Tibial artery (tissue), 4 donors: ENCODE measurements at places on chromosomes 12 and 14.

- H3K4me1 ChIP-seq: no peaks in the 10 kb centered on the region
- no peaks in the 10 kb centered on the region for H3K36me3 ChIP-seq
- no peak for DNase-seq
These were observed 458.5 kb upstream of the FLRT2 start for GRCh38 chr14:85071447-85071846.

GRCh38 chr12:101414533-101415119 is 7.1 kb upstream of the ARL1 start:
- H3K4me3 ChIP-seq: no peak overlapping the region

DNA sequence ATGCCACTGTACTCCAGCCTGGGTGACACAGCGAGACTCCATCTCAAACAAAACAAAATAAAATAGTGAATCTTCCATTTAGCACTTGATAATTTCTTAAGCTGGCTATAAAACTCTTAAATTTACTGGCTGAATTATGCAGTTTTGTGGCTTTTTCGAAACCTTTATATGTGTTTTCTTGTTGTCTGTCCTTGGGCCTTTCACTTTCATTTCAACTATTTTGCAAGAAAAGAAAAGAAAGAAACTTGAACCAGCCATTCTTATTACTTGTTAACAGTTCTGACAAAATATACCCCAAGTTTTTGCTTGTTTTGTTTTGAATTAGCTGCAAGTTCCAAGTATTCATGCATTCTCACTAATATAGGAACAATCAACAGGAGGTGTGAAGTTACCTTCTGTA is 42.8 kb downstream of the PRICKLE1 start:
- no peaks in the 10 kb centered on the region for H3K27me3 ChIP-seq
- no peak overlapping the region for H3K4me3 ChIP-seq
- DNase-seq: no peak
- H3K4me1 ChIP-seq: no peaks in the 10 kb centered on the region
- H3K27ac ChIP-seq: no peak overlapping the region
- H3K36me3 ChIP-seq: no peaks in the 10 kb centered on the region

DNA sequence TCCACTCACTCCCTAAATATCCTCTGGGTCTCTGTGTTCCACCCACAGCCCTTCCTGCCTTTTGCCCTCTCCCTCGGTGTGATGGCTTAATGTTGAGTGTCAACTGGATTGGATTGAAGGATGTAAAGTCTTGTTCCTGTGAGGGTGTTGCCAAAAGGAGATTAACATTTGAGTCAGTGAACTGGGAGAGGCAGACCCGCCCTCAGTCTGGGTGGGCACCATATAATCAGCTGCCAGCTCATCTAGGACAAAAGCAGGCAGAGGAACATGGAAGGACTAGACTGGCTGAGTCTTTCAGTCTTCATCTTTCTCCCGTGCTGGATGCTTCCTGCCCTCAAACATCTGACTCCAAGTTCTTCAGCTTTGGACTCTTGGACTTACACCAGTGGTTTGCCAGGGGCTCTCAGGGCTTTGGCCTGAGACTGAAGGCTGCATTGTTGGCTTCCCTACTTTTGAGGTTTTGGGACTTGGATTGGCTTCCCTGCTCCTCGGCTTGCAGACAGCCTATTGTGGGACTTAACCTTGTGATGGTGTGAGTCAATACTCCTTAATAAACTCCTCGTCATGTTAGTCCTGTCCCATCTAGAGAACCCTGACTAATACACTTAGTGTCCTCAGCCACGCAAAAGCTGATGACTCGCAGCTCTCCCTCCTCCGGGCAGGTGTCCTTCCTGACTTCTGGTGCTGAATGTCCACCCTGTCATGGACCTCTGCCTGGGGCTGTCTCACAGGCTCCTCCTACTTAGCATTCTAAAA is 5.9 kb downstream of the DGLUCY start:
- no peaks in the 10 kb centered on the region for H3K36me3 ChIP-seq
- no peak overlapping the region for H3K27ac ChIP-seq
- DNase-seq: peak; percentile 34
- peaks cover 40% of the 10 kb centered on the region for H3K4me1 ChIP-seq

DNA sequence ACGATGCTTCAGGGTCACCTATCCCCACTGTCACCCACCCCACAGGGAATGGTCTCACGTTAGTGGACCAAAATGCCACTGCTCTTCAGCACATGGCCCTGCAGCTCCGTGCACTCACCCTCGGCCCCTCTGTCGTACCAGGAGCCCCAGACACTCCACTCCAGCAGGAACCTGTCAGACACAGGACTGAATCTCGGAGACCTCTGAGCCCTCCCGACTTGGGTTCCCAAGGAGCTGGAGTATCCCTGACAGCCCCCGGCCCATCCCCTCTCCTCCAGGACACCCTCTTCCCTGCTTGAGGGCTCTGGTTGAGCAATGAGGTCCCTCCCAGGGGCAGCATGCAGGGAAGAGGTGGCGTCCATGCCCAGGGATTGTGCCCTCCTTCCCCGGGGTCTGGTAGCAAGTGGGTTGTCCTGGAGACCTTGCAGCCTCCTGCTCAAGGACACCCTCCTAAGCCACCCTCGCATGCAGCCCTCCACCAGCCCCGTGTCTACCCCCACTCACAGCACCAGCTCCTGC is 20.4 kb upstream of the LRTM2 start:
- H3K36me3 ChIP-seq: no peaks in the 10 kb centered on the region
- H3K4me1 ChIP-seq: no peaks in the 10 kb centered on the region
- H3K27ac ChIP-seq: no peak overlapping the region
- no peak overlapping the region for H3K4me3 ChIP-seq
- no peak for DNase-seq

DNA sequence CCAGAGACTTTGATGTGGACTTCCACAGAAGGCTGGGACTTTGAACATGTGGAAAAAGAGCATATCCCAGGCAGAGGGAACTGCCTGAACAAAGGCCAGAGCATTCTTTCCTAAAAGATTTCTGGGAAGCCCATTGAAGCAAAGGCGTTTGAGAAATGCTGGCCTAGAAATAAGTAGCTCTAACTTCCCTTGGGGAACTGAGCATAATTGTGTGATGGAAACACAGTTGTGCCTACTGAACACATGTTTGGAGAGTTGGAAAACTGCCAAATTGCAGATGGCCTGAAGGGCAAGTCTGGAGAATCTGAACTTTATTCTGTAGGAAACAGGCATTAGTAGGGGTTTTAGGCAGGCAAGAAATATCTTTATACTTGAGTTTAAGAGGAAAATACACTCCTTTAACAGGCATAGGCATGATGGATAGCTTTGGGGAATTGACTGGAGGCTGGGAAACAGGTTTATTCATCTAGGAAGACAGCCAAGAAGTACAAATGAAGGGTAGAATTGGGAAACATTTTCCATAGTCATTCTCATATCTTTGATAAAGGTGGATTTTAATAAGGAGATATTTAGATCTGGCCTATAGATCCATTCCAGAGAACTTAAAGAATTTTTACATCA is 134.1 kb downstream of the TPH2 start:
- H3K36me3 ChIP-seq: no peaks in the 10 kb centered on the region
- no peaks in the 10 kb centered on the region for H3K27me3 ChIP-seq
- H3K4me1 ChIP-seq: no peaks in the 10 kb centered on the region
- DNase-seq: no peak

GRCh38 chr14:54377501-54377900 is 19.3 kb upstream of the CDKN3 start:
- H3K4me3 ChIP-seq: no peak overlapping the region
- no peak overlapping the region for H3K27ac ChIP-seq
- H3K27me3 ChIP-seq: no peaks in the 10 kb centered on the region
- H3K36me3 ChIP-seq: no peaks in the 10 kb centered on the region

GRCh38 chr14:75627406-75627805 is 33.3 kb downstream of the ERG28 start:
- H3K4me1 ChIP-seq: no peaks in the 10 kb centered on the region
- no peaks in the 10 kb centered on the region for H3K36me3 ChIP-seq
- H3K27ac ChIP-seq: no peak overlapping the region
- DNase-seq: no peak

DNA sequence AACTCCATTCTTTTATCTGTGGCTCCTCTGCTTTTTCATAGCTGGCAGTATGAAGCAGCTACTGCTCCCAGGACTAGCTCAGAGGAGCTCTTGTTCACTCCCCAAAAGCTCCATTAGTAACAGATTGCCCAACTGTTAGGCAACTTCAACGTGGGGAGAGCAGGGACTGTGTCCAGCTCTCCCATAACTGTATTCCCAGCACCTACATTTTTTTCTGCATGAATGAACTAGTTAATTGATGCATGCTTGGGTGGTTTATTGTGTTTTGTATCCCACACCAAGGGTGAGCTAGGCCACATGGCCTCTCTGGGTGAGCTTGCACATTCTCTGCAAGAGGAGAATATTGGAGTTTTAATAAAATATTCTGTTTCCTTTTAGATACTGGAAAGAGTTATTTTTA is 15.2 kb downstream of the STON2 start:
- H3K36me3 ChIP-seq: no peaks in the 10 kb centered on the region
- H3K4me3 ChIP-seq: no peak overlapping the region
- no peaks in the 10 kb centered on the region for H3K27me3 ChIP-seq

GRCh38 chr14:77641534-77642341 is 25.3 kb upstream of the SPTLC2 start:
- H3K4me3 ChIP-seq: peak overlapping the region; percentile 54
- peak; percentile 87 for DNase-seq
- H3K27me3 ChIP-seq: no peaks in the 10 kb centered on the region
- H3K4me1 ChIP-seq: no peaks in the 10 kb centered on the region

DNA sequence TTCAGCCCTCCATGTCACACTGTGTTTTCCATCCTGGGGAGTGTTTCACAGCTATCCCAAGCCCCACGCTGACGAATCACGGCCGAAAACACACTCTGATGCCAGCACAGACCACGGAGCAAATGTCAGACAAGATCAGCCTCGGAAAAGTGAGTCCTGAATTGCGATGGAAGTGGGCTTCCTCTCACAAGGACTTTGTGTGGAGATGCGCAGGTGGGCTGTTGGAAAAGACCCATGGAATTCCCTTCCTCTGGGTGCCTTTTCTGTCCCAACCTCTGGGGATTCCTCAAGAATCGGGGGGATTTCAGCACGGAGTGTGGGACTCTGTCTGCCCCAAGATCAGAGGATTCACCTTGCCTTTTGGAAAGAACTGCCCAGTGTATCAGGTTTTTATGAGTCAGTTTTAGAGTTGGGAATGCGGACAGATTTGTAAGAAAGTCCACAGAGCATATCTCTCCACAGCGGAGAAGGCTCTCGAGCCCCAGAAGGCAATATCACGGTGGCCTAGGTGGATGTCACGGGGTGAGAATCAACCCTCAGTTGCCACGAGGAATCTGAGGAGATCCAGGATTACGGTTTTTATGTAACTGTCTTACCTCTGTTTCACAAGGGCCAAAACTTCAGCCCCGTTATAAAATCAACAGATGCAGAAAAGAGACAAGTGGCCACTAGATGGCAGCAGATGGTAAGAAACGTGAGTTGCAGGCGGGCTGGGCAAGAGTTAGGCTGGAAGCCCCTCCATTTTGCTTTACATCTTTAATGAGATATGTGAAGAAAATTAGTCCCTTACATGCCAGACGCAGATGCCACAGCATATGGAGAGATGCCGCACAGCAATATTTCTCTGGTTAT is 201.9 kb downstream of the DAD1 start:
- H3K36me3 ChIP-seq: no peaks in the 10 kb centered on the region
- no peaks in the 10 kb centered on the region for H3K27me3 ChIP-seq
- H3K4me1 ChIP-seq: no peaks in the 10 kb centered on the region
- no peak overlapping the region for H3K4me3 ChIP-seq
- peak; percentile 60 for DNase-seq

DNA sequence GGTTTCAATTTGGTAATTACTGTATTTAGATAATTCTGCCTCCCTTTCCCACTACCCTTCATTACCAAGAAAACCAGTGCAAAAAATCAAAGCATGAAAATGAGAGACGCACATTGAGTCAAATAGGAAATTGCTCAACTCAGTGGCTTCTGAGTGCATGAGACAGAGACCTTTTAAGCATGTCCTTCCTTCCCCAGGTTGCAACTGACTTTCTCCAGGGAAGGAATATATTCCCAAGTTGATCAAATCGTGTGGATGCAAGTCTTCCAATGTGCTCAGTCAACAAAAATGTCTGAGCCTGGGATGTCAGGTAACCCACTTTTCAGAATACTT is 12.9 kb downstream of the BMP4 start:
- H3K4me3 ChIP-seq: no peak overlapping the region
- H3K4me1 ChIP-seq: peaks cover 6% of the 10 kb centered on the region
- peaks cover 7% of the 10 kb centered on the region for H3K27me3 ChIP-seq
- H3K27ac ChIP-seq: no peak overlapping the region

DNA sequence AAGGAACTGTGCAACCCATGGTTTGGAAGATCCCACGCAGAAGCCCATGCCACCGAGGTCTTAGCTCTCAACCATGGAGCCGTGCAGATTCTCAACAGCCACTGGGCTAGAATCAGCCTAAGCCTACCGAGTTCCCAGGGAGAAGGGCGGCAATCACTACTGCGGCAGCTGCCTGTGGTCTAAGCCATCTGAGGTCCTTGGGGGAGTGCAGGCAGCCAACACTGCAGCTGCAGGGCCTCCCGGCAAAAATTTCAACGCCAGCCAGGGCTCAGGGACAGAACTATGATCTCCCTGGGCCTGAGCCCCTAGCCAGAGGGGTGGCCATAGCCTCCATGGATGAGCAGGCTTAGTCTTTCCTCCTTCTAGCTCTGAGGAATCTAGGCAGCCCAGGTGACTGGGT is 156.8 kb upstream of the CLEC14A start:
- no peak for DNase-seq
- H3K36me3 ChIP-seq: no peaks in the 10 kb centered on the region
- H3K4me1 ChIP-seq: peaks cover 20% of the 10 kb centered on the region
- no peaks in the 10 kb centered on the region for H3K27me3 ChIP-seq

DNA sequence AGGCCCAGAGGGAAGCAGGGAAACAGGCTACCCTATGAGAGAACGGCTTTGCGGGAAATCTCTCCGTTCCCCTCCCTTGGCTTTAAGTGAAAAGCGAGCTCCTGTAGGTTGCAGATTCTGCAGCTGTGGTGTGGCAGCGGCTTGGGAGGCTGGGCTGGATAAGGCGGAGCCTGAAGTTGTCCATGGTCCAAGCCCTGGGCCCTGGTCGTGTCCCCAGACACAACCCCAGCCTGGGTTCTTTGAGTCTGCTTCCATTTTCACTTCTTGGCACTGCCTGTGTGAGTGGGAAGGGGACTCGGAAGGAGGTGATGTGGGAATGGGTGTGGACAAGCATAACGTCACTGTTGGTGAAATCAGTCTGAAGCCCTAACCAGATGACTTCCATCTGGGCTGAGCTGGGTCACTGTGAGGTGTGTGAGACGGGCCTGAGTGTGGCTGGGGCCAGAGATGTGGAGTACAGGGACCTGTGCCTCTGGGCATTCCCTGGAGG is 43.0 kb upstream of the CTDSP2 start:
- H3K27ac ChIP-seq: peak overlapping the region; percentile 96
- no peaks in the 10 kb centered on the region for H3K27me3 ChIP-seq
- H3K4me3 ChIP-seq: peak overlapping the region; percentile 17
- peaks cover 85% of the 10 kb centered on the region for H3K4me1 ChIP-seq

DNA sequence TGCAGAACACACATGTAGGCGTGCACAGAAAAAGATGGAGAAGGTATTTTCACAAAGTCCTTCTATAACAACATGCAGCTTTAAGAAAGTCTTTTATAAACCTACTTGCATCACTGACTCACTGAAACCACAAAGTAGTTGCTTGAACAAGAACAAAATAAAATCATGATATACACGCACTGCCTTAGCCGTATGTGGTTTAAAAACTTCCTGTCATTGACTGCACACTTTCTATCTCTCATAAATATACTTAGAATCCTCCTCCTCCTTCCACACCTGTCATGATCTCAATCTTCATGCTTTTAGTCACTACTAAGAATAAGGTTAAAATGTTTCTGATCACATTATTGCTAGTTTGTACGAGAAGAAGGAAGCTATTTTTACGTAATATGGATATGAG is 31.8 kb upstream of the RAD51AP1 start:
- no peaks in the 10 kb centered on the region for H3K27me3 ChIP-seq
- peaks cover 33% of the 10 kb centered on the region for H3K36me3 ChIP-seq
- no peak for DNase-seq
